Stimulated activated CD4-positive, alpha-beta T cell treated with anti-CD3 and anti-CD28 coated beads, Interleukin-1b, Interleukin-23, amount 100 ng/mL, for 1 hour (primary cell): ENCODE measurements at places on chromosomes 2 and 18.

DNA sequence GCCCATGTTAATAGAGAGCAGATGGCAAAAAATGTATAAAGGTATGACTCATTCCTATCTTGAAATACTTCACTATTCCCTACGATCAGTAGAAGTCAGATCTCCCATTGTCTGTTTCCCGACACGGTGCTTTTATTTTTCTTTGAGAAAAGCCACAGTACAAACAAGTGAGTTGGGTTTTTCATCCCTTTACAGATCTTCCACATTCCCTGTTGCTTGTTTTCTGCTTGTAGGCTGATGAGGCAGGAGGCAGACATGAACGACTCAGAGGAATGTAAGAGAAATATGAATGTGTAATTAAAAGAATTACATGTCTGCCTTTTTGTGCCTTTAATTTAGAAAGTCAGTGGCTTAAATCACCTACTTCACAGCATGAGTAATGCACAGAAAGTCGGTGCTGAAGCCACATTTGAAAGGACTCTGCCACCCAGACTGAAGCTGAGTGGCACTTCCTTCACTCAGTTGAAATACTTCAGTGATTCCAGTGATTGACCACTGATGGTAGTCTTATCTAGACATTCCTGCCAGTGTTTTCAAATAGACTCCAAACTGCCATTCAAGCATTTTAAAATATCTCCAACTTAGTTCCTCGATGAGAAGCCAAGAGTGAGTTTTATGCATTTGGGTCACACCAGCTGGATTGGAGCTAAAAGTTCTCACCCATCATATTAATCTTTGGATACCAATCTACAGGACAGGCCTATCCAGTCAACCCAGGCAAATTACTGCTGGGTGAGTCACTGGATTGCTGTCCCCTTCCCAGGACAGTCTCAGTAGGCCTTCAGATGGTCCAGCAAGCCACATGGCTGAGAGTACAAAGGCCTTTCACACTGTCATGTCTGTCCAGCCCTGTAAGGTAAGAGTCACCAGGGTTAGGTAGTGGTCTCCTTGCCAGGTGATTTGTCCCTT lies 79.0 kb downstream of the COLEC12 start:
- DNase-seq: no peak

DNA sequence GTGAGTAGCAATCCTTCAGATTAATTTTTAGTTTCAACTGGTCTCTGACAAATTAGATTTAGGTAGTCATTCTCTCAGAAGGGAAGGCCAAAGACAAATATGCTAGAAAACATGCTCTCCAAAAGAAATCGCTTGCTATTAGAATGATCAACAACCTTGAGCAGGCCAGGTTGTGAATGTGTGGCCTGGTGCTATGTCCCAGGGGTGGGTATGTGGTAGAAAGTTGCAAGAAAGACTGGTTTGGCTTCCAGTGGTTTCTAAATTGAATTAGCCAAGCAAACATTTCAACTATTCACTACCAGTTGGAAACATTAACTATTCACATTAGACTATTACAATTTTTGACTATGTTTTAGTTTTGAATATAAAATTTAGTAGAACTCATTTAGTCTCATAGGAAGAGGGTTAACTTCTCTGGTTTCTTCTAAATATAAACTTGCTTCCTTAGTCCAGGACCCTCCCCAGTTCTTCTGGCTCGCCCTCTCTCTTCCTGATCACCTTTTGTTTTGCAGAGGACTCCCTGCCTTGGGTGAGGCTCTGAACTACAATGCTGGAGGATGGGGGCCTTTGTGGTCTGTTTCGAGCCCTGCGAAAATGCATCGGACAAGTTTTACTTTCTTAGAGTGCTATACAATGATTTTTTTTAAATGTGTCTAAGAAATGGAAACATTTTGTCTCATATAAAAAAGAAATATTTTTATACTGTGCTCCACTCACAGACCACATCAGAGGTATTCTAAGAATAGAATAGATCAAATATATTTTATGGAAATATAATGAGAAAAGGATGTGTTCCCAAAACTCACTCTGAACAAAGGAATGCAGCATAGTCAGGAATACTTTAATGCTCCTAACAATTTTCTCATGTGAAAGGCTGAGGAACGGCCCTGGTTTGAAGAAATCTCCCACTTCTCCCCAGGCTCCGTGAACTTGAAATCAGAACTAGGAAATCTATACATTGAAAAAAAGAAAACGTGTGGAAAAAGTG lies 375.0 kb upstream of the ZEB2 start:
- DNase-seq: no peak

GRCh38 chr18:63837590-63837989 lies 49.9 kb upstream of the SERPINB2 start:
- no peak for DNase-seq

- no peak for DNase-seq
Observed at GRCh38 chr2:34737146-34737545, 1138.0 kb upstream of the FAM98A start.

GRCh38 chr18:34738175-34738894 lies 28.2 kb downstream of the DTNA start:
- no peak for DNase-seq

GRCh38 chr2:26687801-26688200 lies 4.7 kb upstream of the KCNK3 start:
- no peak for DNase-seq

DNA sequence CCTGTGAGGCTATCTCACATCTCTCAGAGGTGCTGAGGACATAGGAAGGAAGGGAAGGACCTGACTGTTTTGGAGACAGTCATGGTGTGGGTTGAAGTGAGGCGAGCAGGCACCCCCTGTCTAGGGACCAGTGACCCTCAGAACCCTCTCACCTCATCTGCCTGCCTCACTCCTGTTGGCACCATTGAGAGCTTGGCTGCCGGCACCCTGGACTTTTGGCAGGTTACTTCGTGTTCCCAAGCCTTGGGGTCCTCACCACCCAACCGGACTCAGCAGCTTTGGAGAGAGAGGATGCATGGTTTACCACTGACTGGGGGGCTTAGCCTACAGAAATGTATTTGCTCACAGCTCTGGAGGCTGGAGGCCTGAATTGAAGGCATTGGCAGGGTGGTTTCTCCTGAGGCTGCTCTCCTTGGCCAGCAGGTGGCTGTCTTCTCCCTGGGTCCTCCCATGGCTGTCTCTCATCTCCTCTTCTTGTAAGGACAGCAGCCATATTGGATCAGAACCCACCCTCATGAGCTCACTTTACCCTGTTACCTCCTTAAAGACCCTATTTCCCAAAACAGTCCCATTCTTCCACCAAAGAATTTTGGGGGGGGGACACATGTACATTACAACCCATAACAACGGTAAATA lies 142.0 kb downstream of the TSN start:
- no peak for DNase-seq

GRCh38 chr2:165847001-165847400 lies 53.0 kb upstream of the GALNT3 start:
- DNase-seq: no peak

- DNase-seq: no peak
Observed at GRCh38 chr18:24918257-24918656, 433.7 kb downstream of the ZNF521 start.

DNA sequence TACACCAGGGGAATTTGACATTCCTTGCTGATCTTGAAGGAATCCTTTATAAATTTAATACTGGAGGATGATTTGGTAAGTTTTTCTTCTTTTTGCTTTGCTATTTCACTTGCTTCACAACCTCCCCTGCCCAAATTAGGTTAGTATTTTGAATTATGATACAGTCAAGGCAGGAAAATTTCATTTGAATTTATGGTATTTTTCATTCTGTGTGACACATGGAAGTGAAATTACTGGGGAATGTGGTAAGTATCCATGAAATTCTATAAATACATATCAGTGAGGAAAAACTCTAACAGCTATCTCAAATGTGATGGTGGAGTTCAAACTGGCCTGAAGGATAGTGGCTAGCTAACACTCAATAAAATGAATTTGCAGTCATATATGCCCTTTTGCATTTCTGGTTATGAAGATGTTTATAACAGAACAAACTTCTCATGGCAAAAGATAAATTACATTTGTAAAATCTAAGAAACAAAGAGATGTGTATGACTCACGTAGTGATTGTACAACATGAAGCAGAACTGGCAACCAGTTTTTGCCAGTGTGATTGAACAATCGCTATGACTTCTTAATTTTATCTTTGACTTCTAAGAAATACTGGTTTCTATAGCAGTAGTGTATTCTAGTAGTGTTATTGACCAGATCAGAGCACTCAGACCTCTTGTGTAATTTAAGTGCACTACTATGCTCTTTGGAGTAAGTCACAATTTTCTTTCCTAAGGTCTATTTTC lies 152.6 kb downstream of the IKZF2 start:
- no peak for DNase-seq

- no peak for DNase-seq
Observed at GRCh38 chr2:84394628-84395027, 64.5 kb downstream of the SUCLG1 start.

DNA sequence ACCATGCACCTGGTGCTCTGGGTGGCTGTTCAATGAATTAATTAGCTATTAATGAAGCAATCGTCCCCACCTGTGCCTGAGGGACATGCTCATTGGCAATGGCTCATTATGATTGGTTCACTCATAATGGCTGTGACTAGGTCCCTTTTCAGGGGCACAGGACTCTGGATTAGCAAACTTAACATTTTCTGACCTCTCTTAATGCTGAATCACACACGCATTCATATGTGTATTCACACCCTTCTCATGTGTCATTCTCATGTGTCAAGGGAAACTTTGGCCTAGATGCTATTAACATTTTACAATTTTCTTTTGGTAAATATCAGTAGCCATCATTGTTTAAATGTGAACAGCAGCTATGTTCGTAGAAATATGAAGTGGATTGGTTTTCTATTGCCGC lies 98.9 kb upstream of the PMAIP1 start:
- DNase-seq: no peak

- no peak for DNase-seq
Observed at GRCh38 chr18:3616744-3617143, 166.8 kb downstream of the TGIF1 start.

- DNase-seq: no peak
Observed at GRCh38 chr2:70508711-70509462, 44.7 kb downstream of the TGFA start.

GRCh38 chr2:230864605-230865306 lies at the start of gene ITM2C:
TSS of gene ITM2C (plus strand) at chr2:230864942. CDS start at chr2:230865026, 84 bp downstream.
- DNase-seq: peak; percentile 31

GRCh38 chr2:26559556-26559955 lies 81.6 kb downstream of the CIB4 start:
- DNase-seq: no peak

DNA sequence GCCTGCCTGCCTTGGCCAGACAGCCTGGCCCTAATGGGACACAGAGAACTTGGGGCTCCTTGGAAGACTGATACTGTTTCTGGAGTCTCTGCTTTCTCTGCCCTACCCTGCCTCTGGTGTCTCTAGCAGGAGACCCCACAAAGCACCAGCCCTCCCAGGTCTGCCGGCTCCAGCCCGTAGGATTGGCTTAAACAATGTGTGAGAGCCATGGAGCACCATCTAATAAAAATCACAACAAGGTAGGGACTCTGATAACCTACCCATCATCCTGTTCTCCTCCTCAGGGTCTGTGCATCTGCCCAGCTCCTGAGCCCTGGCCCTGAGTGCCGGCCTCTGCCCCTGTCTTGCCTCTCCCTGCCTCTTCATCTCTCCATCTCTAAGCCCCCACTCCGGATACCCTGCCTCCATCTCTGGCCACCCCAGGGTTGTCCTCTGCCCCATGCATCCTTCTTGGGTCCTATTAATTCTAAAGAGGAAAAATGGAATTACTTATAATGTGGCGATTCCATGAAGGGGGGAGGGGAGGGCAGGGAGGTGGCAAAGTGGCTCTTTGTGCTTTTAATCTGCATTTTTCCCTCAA lies 1.2 kb upstream of the ECEL1 start:
- DNase-seq: no peak

DNA sequence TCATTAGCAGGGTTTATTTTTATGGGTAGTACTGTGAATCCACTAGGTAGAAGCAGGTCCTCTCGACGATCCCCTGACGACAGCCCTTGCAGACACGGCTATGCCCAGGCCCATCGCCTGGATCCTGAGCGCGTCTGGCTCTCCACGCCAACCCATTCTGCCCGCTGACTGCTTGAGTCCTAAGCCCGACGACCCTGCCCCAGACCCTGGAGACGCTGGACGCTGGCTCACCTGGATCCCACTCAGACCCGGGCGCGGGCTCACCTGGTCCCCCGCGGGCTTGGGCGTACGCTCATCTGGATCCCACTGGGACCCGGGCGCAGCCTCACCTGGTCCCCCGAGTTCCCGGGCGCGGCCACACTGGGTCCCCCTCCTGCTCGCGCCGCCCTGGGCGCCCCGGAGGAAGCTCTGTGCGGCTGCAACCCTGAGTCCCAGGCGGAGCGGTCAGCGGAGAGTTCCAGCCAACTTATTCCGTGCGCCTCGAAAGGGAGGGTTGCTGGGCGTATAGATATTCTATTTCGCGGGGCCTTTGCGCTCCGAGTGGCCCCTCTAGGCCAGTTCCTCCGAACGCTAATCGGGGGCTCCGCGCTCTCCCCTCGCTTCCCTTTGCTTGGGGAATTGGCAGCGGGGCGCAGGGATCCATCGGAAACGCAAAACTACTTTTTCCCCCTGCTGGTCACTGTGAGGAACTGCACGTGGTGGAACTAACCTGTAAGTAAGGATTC lies 22.4 kb upstream of the RMP24 start:
- DNase-seq: peak; percentile 16

DNA sequence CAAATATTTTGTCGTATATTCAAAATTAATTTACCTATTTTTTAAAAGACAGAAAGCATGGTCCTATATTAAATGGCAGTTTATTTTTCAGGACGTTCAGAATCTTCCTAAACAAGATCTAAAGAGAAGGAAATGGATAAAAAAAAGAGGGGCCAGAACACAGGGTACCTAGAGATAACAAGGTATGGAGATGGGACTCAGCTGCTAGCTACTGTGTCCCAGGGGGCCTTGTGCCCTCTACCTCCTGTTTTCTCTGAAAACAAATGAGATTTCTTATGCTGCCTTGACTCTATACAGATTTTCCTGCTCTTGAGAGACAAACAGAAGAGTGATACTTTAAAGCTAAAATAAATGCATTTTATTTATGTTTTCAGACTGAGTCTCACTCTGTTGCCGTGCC lies 9.3 kb downstream of the PRKD3 start:
- DNase-seq: no peak

DNA sequence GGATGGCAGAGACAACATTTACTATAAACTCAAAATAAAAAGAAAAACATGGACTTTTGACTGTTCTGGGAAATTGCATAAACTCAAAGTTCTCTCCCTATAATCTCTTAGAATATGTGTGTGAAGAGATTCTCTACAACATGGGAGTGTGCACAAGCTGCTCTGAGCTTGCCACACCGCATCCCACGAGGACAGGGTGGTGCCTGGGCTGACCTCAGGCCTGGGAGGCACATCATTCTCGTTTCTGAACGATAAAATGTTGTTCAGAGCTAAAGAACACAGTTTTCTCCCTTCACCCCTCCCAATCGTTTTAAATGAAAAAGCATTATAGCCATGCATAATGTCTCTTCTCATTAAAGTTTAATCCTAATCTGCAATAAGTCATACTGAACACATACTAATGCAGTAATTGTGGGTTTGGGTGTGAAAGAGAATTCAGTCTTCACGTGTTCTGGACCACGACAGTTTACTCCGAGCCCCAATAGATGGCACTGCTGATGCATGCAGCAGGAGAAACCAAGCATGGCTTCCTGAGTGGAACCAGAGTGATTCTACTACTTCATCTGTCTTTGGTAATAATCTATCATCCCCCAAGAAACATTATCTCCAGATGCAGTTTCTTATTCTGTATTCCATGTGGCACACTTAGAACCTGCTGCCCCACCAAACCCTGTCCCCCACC lies 46.9 kb upstream of the LAMA1 start:
- DNase-seq: no peak
